ENCODE measurements at places on chromosomes 7 and 10.

DNA sequence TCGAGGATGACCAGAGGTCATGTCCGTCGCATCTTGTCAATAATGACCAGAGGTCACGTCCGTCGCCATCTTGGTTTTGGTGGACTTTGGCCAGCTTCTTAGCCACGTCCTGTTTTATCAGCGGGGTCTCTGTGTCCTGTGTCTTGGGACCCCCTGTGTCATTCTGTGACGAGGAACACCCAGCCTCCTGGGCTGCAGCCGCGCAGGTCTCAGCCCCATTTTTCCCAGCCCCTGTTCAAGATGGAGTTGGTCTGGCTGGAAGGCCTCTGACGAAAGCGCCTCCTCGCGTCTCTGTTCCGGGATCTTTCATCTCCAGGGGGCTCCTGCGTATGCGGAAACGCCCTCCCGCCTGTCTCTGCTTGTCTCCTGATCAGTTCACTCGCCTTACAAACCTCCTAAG is 134.2 kb downstream of the ELFN1 start:
- DNase-seq, result no peak

DNA sequence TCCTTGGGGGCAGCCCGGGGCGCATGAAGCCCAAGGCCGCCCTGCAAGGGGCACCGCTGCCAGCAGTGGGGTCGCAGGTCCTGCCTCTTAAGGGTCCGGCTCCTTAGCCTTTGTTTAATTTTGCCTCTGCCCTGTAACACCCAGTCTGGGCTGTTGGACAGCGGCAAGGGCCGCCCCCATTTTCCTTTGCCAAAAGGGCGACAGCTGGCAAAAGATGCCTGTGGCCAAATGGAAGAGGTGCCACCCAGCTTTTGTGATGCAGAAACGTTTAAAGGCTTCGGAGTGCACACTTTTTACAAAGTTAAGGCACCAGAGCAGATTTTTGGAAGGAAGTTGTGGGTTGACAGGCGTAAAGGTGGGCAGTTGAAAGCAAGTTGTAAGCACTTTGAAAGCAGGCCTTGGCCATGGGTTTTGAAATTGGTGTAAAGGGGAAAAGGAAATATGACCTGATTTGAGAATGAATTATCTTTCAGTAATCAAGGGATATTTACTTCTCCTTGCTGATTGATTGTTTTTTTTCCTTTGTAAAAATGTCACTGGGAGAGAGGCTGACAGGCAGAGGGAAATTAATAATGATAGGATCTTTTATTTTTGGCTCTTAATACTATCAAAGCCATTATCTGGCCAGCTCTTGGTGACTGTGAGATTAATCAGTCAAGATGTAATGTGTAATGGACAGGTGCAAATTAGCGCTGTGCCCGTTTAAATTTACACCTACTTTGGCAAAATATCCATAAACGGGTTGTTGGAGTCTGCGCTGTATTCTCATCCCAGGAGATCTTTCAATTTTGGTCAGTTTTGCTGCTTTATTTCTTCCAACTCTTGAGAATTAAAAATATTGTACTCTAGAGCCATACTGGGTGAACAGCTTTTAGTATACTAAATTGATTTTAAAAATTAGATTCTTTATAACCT is 1.2 kb downstream of the CASD1 start:
- DNase-seq, result no peak

DNA sequence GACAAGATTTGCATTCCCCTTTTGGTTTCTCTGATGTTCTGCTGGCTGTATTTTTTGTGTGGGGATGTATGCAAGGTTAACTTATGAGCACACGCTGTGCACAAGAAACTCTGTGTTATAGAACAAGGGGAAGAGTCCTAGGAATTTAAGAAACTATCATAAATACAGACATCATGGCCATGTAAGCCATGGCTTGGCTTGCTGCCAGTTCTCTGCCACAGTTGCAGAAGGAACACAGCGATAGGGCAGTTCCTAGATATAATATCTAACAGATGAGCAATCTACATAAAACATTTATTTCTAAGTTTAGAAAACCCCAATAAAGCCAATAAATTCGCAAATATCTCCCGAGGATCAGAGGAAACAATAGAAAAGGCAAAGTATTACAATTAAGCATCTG is 153.3 kb downstream of the LRRTM3 start:
- DNase-seq, result no peak

DNA sequence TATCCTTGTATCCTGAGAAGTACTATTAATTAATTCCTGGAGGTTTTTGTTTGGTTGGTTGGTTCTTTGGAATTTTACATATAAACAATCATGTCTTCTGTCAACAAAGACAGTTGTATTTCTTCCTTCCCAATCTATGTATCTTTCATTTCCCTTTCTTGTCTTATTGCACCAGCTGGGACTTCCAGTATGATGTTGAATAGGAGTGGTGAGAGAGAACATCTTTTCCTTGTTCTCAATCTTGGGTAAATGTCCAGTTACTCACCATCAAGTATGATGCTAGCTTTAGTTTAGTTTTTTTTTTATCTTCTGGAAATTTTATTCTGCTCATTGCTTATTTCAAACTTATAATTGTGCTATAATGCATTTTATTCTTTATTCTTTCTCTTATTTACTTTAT is 7.4 kb upstream of the PAX4 start:
- DNase-seq, result no peak

DNA sequence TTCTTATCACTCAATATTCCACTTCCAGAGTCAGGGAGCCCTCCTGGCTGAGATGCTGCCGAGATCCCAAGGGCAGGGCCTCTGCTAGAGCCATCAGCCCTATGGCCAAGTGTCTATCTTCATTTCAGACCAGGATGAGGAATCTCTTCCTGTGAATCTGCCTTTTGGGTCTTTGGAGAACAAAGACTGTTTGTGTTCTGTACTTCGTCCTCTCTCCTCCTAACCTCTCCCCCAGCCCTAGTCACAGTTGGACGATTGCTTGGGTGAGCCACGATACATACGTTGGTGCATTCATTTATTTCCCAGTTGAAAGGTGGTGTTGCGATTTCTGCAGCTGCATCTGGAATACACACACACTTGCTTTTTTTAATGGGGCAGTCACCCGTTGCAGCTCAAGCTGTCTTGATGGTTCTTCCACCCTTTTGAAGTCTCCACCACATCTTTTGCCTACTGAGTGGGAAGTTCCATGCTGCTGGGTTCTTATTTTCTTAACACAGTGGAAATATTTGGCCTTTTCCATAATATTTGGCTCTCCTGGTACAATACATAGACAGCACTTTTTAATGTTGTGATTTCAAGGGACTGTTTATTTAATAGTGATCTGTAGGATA is 26.7 kb downstream of the SH3PXD2A start:
- no peak for DNase-seq

DNA sequence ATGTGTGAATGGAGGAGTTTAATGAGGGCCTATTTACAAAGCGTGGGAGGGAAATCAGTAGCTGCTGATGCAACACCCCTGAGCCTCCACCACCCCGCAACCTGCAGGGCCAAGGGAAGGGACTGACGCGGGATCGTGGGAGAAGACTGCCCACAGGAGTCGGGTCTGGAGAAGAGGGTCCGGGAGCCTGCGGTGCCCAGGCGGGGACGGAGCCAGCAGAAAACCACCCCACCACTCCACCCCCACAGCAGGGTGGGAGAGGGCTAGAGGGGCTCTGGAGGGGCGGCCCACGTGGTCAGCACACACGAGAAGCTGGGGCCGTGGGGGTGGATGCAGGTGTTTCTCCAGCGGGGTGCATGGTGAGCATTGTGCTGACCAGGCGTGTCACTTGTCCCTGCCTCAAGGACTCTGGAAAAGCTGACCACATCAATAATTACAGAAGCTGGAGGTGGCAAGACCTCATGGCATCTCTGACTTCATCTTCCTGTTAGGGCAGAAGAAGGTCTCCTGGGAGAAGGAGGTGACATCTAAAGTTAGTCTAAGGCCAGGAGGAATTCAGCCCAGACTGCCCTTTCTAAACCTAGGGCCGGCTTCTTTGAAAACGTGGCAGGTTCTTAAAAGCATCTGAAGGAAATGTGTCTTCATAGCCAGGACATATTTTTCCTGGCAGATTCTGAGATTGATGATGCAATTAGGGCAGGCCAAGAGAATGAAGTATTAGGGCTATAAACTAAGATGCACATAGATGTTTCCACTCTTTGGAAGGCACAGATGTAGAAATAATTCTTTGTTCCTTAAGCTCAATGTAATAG is 150.9 kb downstream of the RGS10 start:
- DNase-seq, result no peak

DNA sequence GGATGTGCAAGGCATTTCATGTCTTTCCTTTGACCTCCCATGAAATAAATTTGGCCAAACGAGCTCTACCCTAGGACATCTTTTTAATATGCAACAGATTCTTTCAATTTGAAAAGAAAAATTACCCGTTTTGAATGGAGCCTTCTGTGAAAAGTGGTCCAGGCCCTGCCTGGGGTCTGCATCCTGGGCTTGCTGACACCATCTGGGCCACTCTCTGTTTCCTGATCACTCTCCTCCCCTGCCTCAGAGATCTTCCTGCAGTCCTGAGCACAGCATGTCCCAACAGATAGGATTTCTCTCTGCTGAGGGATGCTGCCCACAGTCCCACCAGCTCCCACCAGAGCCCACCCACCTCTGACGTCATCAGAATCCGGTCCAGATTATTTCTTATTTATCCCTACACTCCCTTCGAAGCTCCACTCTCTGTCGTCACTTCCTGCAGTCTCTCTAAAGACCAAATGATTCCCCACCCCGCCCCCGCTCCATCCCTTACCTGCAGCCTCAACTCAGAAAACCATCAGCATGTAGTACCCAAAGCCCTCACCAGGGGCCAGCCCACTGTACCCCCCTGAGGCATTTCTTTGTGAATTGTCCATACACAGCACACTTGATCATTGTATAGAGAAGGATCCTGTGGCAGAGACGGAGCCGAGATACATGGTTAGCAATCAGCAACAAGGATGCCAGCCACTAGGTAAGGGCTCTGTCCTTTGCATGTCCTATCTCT is 192.1 kb upstream of the MGMT start:
- no peak for DNase-seq

GRCh38 chr7:49778731-49779270 is 5.4 kb downstream of the VWC2 start:
- no peak for DNase-seq

DNA sequence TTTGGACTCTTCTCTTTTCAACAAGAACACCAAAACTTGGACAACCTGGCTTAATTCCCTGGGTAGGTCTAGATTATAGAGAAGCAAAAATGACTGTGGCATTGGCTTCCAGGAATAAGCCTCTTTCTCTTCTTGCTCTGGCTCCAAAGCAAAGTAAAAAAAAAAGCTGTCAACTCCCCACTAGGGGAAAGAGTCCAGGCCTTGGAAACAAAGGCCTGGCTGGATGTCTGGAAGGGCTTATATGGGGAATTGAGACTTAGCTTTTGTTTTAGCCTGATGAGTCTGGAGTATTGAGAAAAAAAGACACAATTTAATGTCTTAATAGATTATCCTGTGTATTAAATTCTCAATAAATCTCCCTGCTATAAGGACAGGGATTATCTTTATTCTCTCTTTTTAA is 300.6 kb downstream of the SORCS3 start:
- DNase-seq, result no peak

- DNase-seq, result no peak
These were observed 85.8 kb downstream of the MKX start for GRCh38 chr10:27659786-27660185.
